NCI-H2081 treated with DMSO at 0.1 percent for 48 hours (cell line): ENCODE measurements at places on chromosomes 4 and X.

DNA sequence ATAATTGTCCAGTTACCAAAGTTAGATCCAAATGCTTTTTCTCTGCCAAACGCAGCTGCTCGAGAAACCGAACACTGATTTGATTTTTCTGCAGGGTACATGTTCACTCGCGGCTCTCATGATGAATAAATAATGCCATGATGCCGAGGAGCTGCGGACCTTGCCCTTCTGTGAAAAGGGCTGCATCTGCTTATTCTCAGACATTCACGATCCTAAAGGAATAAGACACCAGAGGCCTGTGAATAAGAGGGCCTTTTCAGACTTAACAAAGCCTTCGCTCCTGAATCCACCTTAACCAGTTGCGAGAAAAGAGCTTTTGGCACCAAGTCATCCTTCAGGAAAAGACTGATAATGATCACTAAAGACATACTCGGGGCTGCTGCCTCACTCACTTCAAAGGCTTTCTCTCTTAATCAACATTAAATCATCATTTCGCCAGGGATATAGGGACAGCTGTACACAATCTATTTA is 147.5 kb downstream of the FBXO8 start:
- no peak for DNase-seq

DNA sequence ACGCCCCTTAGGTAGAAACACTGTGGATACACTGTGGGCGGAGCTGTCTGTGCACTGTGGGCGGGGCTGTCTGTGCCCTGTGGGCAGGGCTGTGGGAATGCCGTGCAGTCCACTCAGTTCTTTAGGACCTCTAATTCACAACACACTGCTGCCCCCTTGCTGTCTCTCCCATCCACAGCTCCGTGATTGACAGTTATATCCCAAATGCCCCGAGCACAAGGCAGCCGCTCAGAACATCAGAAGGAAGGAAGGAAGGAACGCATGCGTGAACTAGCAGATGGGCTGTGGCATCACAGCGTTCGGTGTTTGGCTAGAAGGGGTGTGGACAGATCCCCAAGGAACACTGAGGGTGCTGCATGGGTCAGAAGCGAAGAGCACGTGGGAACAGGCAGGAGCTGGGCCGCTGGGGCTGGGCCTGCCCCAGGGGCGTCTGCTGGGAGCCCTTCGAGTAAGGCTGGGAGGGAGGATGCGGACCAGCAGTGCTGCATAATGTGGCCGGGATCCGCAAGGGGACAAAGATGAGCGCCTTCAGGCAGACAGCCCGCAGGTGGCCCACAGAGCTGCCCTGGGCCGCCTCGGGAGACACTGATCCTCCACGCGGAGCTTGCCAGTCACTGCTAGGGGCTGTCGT is 29.8 kb downstream of the ACOX3 start:
- no peak for DNase-seq

GRCh38 chr4:184280591-184281071 is 63.0 kb upstream of the ENPP6 start:
- DNase-seq = no peak

DNA sequence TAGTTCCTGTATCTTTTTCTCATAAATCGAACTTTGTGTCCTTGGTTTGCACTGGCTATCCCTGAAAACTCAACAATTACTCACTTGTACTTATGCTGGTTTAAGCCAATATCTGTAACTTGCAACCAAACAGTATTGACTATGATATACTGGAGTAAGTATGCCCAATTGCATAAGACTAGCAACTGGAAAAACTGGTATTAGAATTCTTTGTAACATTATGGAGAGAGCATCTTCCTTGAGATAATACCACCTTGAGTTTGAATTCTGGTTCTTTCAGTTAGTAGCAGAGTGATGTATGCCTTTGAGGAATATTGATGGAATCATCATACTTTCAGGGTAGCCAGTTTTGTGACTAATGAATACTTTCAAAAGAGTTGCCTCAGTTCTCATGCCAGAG is 28.1 kb downstream of the BMP3 start:
- DNase-seq = no peak

- no peak for DNase-seq
Measured at GRCh38 chr4:65538571-65538970, 131.7 kb downstream of the EPHA5 start.

DNA sequence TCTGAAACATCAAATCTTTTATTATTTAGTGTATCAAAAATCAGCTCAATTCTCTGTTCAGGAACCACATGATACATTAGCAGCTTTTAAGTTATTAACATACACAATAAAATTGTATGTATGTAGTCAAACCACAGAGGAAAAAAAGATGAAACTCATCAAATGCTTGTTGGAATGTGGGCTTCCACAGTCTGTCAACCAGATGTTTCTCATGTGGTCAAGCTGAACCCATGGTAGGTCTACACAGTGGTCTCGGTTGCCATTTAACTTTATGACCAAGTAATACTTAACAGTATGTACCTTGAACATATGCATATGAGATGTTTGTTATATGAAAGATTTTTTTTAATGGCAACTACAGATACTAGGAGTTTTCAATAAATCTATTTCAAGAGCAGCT is 427.8 kb downstream of the IL15 start:
- DNase-seq = no peak

DNA sequence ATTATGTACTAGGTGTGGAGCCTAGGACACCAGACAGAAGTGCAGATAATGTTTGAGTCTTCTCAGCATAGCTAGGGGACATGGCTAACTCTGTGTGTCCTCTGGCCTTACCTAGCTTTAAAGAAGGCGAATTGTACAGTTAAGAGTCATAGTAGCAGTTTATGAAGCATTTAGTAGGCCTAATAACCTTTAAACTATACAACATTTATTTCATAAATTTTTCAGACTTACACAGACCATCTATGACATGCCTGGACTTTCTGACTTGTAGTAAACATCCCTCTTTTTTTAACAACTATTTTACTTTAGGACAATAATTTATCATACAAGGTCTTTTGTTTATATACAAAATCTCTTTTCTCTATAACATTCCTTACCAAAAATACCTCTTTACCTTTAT is 37.4 kb downstream of the ETNPPL start:
- no peak for DNase-seq

DNA sequence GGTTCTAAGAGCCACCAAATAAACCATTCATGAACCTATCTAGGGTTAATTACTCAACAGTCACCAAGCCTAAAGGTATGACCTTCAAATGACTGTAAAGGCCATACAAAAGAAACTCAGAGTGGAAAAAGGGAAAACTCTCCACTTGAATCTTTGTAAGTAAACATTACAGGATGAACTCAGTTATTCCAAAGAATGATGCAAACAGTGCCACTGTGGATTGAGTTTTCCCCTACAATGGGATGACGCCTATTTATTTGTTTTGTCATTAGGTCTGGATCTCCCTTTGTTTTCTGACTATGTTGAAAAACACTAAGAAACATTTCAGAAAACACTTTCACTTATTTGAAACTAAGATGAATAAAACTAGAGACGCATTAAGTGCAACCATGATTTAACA is 12.7 kb downstream of the NUDT6 start:
- DNase-seq = no peak

- DNase-seq = no peak
Measured at GRCh38 chr4:149857446-149857845, 41.8 kb upstream of the IQCM start.

GRCh38 chrX:49972328-49972860 is 50.0 kb downstream of the CLCN5 start:
- DNase-seq = no peak

DNA sequence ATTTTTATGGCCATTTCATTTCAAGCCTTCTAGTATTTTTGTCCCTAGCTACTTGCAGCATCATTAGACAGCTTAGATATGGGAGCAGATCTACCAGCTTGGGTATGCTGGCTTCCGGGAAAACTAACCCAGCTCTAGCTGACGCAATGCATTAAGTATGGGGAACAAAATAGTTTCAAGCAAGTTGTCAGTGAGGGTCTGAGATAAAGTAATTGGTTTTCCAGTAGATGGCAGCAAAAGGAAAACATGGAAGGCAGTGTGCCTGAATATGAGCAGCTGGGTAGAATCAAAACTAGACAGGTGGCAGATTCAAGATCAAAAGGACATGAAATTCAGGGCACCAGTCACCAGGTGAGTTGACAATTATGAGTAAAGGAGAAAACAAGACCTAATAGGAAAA is 340.9 kb upstream of the CTSO start:
- DNase-seq = peak; percentile 38

DNA sequence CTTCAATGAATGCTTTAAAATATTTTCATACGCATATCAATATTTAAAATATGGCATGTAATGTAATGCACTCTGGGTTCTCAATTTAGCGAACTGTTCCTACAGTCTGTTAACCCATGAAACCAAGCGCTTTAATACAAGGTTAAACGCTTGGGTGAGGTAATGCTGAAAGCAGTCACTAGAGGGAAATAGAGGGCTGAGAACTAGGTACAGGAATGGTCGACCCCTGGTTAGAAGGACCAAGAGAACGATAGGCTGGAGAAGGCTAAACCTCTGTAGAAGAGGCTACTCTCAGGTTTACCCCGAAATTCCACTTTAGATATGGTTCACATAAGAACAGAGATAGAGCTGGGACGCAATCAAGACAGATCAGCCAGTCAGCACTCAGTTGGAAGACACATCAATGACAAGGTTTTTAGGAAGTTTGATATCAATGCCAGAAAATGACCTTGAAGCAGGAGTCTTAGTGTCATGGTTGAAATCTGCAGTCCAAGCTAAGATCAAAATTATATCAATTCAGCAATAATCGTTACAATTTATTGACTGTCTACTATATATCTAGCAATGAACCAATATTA is 26.9 kb downstream of the ARSJ start:
- DNase-seq = no peak

DNA sequence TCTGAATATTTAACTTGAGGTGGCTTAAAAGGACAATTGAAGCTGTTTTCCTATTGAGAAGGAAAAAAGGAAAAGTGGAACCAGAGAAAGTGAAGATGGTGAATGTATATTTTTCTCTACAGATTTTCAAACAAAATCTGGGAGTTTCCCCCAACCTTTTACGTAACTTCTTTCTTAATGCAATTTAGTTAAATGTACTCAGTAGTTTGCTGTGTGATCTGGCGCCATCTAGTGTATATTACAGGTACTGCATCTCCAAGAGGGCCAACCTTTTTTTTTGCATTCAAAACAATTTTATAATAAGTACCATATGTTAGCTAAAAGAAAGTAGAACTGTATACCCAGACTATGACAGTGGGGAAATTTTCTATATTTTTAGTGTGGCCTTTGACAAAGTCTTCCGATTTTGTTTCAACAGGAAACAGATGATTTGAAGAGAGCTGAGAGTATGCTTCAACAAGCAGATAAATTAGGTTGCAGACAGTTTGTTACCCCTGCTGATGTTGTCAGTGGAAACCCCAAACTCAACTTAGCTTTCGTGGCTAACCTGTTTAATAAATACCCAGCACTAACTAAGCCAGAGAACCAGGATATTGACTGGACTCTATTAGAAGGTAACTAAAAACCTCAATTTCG is 82.0 kb downstream of the PLS3 start:
- no peak for DNase-seq

DNA sequence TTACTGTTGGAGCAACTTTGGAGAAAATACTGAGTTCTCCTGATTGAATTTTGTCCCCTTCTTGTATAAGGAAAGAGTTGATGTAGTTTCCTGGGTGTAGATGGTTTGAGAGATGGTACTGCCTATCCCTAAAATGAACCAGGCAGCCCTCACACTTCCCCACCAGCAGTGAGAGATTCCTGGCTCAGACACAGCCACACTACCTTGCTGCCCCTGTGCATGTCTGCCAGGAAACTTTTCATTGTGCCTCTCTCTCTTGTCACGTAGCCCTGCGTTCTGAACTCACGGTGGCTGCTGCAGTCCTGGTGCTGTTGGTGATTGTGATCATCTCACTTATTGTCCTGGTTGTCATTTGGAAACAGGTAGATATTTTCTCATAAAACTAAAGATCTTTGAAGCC is 45.2 kb downstream of the PDGFRA start:
- no peak for DNase-seq

DNA sequence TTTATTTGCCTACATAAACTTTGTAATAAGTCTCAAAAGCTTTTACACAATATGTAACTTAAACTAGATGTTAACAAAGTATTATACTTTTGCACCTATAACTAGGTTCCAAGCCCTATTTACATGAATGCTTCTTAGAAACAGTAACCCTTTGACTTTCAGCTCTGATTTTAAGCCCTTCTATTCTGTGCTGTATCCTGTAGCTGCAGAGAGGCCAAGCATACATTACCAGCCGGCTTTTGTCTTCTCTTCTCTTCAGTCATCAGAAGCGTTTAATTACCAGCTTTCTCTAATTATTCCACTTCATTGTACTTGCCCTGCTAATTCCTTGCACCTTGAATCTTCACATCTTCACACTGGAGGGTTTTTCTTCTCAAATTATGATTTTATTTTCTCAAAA is 403.1 kb downstream of the PDGFC start:
- DNase-seq = no peak

DNA sequence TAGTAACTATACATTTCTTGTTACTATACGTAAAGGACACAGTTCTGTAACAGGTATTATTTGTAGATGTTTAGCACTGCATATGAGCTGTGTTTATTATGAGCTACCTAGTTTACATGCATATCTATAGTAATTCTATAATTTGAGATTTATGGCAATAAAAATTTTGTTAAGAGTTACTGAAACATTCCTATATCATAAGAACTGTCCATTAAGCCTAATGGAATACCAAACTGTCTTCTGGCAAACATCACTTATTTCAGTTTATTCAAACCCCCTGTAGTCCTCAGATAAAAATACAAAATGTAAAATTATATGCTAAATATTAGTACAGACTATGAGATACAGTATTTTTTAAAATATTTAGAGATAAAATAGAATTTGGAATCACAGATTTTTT is 205.2 kb downstream of the ADGRL3 start:
- DNase-seq = no peak

GRCh38 chrX:103360092-103360491 is 3.8 kb downstream of the TCEAL9 start:
- no peak for DNase-seq

GRCh38 chrX:31854716-31855115 is 782.9 kb upstream of the FTHL17 start:
- no peak for DNase-seq

DNA sequence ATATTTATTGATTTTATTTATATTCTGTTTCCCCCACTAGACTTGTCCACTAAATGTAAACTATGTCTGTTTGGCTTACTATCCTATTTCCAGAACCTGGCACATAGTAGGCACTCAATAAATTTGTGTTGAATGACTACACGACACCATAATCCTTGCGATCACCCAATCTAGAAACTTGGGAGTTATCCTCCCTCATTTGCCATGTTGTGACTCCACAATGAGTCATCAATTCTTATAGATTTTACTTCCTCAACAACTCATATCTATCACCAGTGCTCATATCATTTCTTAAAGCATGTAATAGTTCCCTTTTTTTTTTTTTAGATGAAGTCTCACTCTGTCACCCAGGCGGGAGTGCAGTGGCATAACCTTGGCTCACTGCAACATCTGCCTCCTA is 39.9 kb upstream of the VAMP7 start:
- DNase-seq = no peak

- no peak for DNase-seq
Measured at GRCh38 chr4:47368211-47368610, 95.3 kb downstream of the COMMD8 start.

- no peak for DNase-seq
Measured at GRCh38 chrX:46713672-46714490, 45.0 kb downstream of the SLC9A7 start.

- DNase-seq = no peak
Measured at GRCh38 chr4:86481440-86481839, 112.7 kb upstream of the PTPN13 start.

- no peak for DNase-seq
Measured at GRCh38 chrX:76064825-76065224, 108.0 kb upstream of the PBDC1 start.
